NCI-H187 (cell line): ENCODE measurements at places on chromosomes 3 and 15.

DNA sequence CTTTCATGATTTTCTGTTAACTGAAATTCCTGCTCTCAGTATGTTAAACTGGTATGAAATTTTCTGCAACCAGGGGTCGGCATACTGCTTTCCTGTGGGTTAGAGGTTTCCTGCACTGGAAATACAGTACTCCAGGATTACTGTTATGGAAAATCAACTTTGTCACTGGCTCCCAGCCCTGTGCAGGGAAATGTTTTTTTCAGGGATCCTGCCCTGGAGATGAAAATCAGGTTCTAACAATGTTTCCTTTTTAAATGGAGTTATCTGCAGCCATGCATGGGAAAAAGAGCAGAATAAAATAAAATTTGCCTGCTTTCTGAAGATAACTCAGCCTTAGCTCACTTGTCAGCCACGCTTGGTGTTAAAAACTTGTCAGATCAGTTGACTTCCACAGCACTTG is 220.4 kb downstream of the IL5RA start:
- DNase-seq = no peak

GRCh38 chr3:112085735-112086075 is 484 bp upstream of the C3orf52 start:
- no peak for DNase-seq

DNA sequence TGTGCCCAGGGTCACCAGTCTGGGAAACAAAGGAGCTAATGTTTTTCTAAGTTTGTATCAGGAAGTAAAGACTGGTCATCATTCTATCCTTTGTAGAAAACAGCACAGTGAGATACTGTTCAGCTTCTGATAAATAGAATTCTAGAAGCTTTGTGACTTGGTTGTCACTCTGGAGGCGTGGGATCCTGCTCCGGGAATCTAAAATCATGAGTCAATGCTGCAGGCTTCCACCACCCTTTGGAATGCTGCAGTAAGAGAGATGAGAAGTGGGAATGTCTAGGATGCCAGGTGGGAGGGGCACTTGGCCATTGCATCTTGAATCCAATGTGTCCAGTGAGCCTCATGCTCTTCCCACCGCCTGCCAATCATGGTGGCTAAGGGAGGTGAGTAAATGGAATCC is 40.9 kb downstream of the SAMMSON start:
- DNase-seq = no peak

- no peak for DNase-seq
These were observed 13.2 kb upstream of the AEN start for GRCh38 chr15:88607951-88608350.

GRCh38 chr15:82980981-82981380 is 5.0 kb upstream of the RAMAC start:
- DNase-seq = no peak

GRCh38 chr3:153163393-153163724 is 1.3 kb downstream of the RAP2B start:
- DNase-seq = no peak

DNA sequence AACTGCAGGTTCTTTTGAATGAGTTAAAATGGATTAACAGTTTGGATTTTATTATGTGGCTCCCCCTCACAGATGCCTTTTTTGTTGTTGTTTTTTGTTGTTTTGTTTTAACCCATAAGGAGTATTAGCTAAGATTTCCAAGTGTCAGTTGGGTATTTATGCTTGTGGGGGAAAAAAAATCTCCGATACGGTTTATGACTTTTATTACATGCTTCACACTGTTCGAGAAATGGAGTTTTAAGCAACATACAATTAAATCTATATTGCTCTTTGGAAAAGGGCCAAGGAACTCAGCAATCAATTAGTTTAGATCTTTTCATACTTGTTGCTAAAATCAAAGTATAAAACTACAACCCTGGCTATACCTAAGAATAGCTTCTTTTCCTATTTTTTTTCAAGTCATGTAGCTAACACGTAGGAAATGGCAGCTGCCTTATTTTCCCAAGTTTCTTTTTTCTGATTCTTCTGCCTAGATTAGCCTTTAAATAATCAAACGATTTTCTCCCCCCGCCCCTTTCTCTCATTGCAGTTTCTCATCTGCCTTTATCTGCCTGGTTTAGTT is 16.0 kb downstream of the NR2F2 start:
- no peak for DNase-seq

DNA sequence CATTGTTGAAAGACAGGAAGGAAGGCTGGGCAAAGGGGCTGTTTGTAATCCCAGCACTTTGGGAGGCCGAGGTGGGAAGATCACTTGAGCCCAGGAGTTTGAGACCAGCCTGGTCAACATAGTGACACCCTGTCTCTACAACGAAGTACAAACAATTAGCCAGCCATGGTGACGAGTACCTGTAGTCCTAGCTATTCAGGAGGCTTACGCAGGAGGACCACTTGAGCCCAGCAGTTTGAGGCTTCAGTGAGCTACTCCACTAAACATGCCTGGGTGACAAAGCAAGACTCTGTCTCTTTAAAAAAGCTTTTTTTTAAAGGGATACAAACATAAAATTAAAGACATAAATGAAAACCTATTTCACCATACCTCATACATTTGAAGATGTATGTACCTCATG is 11.1 kb downstream of the SERP1 start:
- no peak for DNase-seq

DNA sequence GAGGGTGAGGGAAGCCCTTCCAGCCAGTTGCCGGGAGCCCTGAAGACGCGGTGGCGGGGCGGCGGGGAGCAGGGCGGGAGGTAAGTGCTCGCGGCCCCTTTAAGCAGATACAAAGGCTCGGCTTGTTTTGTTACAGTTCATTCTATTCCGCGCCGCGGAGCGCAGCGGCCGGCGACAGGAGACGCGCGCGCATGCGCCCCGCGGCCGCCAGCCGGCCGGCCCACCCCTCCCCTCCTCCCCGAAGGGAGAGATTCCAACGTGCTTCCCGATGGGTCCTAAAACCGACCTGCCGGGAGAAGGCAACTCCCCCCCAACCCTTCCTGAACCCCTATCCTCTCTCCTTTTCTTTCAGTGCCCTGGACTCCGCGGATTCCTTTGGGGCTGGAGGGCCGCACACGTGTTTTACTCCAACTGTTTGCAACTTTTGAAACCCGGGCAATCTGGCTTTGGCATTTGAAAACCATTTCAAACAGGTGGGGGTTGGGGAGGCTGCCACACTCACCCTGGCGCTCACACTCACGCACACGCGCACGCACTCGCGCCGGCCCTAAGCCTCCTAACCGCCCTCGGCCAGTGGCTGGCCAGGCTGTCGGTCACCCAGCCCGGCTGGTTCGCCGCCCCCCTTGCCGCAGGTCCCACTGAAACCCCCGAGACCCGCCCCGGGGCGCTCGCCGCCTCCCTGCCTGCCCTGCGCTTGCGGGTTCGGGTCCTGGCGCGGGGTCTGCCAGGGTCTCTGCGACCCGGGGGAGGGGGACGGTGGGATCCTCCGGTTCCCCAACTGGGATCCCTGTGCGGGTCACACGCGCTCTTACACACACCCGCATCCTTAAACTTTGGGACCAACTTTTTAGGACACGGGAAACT is at the start of gene MAGI1:
Gene MAGI1 (minus strand): TSS at position 193 of the 864 bp plus-strand sequence. CDS start 610 bp downstream, outside the sequence.
- peak; percentile 26 for DNase-seq

GRCh38 chr3:122572940-122573412 is 4.5 kb upstream of the PARP15 start:
- DNase-seq = no peak

- no peak for DNase-seq
These were observed 63.8 kb upstream of the ANKRD34C start for GRCh38 chr15:79218588-79219200.

DNA sequence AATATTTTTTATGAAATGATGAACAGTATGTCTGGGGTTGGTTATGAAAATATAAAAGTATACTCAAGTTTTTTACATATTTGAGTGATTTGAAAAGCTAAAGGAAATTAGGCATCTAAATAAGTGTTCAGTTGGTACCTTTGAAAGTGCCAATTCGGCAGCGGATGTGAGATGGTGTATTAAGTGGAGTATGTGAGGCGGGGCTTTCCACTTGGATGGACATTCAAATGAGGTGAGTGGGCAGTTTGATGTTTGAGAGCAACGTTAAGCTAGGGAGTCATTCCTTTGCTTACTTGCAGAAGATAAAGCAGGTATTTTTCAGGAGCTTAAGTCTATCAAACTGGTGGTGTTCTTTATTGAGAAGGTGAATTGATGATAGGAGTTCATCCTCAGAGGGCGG is 189.0 kb upstream of the GOLIM4 start:
- no peak for DNase-seq

GRCh38 chr15:70517194-70517590 is 246.2 kb downstream of the UACA start:
- no peak for DNase-seq

GRCh38 chr3:186330772-186331460 is 31.1 kb downstream of the DGKG start:
- DNase-seq = no peak

- no peak for DNase-seq
These were observed 31.8 kb upstream of the FEZF2 start for GRCh38 chr3:62405135-62405534.

- peak; percentile 17 for DNase-seq
These were observed 20.5 kb downstream of the LPP start for GRCh38 chr3:188174317-188175044.

DNA sequence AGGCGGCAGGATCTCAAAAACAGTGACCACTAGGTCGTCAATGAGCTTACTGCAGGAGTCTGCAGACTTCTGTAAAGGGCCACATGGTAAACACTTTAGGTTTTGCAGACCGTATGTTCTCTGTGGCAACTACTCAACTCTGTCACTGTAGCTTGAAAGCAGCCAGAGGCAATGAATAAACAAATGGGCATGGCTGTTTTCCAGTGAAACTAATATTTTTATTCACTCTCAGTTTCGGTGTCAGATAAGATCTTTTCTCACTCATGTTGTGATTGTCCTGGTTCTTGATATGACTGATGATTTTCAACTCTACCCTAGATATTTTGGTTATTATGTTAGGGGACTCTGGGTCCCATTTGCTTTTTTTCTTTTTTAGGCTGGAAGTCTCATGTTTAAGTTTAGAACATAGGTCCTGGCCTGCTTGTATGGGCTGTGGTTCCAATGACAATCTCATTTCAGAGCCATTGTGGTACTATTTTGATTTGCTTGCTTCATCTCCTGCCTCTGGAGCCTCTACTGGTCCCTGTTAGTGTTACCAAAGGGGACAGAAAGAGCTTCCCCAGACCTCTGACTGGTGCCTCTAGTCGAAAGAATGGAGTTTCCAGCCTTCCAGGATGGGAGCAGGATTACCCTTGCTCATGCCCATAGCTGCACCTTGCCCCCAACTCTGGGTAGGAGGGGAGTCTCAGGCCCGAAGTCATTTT is 222.0 kb downstream of the STT3B start:
- DNase-seq = no peak

DNA sequence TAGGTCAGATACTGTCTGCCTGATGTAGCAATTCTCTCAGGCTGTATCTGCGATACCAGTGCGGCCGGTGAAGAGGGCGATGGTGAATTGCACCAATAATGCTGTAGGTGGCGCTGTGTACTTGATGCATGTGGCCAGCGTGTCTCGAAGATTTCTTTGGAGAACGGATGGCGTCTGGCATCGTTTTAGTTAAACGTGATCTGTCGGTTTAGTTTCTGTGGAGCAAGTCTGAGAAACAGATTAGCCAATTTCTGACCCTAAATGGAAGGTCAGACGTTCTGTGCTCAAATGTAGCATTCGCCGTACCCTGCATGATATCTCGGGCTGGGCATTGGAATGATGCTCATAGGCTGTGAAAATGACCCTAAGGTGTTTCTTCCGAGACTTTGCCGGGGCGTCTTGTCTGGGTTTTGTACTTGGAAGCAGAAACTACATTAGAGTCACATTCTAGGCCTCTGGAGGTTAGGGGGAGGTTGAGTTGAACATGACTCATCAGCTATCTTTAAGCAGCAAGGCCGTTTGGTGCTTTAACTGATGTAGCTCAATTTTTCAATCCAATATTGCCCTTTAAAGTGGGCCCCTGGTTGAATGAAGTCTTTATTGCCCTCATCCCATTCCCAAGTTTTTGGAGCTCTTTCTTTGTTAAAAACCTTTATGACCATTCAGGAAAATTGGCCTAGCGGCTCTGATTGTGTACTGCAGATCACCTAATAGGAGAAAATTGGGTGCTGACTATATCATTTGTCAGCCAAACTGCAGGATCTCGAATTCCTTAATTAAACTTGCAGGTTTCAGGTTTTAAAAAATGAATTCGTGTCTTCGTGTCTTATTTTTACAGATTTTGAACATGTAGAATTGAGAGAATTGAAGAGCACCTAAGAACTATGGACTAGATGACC is 80.0 kb downstream of the SQOR start:
- peak; percentile 17 for DNase-seq

GRCh38 chr3:38260474-38260873 is 5.1 kb upstream of the SLC22A13 start:
- DNase-seq = no peak

- DNase-seq = no peak
These were observed 29.7 kb upstream of the KLF13 start for GRCh38 chr15:31296646-31297574.

GRCh38 chr3:151316267-151316991 is at the start of gene GPR87:
Gene GPR87 (minus strand): TSS chr3:151316820. CDS start chr3:151300100, 16,720 bp downstream.
- no peak for DNase-seq

DNA sequence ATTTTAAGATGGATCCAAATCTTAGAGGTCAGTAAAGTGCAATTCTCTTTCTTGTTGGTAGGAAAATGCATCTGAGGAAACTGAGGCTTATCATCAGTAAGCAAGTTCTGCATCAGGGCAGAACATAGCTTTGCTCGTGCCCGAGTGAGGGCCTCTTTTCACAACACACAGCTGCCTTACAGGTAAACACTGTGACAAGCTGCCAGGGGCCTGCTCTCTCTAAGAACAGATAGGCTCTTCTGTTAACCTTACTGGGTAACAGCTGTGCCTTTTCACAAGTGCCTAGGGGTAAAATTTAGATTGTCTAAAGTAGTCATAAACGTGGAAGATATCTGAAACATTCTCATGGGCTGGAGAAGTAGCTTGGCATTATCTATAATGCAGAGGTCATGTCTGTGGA is 118.1 kb downstream of the C3orf38 start:
- DNase-seq = no peak

DNA sequence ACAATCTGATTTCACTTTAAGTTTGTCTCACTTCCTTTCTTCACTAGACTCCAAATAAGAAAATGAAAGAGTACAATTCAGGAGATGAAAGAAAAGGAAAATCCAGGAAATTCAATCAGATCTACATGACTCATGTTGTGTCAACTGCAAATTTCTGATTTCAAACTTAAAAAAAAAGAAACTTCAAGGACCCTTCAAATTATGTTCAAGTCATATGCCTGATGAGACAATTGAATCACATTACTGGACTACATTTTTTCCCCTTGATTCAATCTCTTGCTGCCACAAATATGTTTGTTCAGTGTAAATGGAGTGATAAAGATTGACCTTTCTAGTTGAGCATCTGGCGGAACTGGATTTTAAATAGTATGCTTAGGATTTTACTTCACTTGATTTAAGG is 37.4 kb downstream of the FRMD5 start:
- DNase-seq = no peak

DNA sequence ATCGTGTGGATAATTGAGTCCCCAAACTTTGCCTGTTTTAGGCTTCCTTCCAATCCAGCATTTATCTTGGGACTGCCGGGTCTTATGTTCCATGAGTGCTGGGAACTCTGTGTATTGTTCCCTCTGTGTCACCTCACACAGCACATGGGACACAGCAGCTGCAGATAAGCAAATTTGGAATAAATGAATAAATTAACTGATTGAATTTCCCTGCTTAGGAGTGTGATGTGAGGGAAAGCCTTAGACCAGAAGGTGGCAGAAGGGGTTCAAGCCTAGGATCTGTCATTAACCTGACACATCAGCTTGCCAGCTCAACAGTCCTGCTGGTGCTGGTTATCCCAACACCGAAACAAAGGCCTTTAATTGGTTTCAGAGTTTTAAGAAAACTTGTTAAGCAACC is 114.3 kb downstream of the OXSM start:
- DNase-seq = no peak

GRCh38 chr3:107221856-107222255 is 155.4 kb upstream of the CCDC54 start:
- DNase-seq = no peak

- DNase-seq = no peak
These were observed 5.1 kb downstream of the MIX23 start for GRCh38 chr3:122377975-122378374.
